Fibroblast of skin of right quadriceps (primary cell): ENCODE measurements at places on chromosomes 2 and 18.

DNA sequence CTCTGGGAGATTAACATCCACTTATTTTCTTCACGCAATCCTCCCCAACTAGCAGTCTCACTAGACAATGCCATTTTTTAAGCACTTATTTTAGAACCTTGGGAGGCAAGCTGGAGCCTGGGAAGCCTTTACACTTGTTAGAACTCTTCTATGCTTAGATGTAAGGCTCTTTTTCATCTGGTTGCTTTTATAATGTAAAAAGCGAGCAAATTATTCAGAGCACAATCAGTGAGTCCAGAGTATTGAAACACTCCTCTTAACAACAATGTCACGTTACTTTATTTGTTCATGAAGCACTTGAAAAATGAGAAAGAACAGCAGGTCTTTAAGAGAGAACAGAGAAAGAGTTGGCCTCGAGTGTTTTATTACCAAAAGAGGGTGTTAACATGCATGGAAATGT lies 84.1 kb upstream of the SLC8A1 start:
- no peak for DNase-seq

DNA sequence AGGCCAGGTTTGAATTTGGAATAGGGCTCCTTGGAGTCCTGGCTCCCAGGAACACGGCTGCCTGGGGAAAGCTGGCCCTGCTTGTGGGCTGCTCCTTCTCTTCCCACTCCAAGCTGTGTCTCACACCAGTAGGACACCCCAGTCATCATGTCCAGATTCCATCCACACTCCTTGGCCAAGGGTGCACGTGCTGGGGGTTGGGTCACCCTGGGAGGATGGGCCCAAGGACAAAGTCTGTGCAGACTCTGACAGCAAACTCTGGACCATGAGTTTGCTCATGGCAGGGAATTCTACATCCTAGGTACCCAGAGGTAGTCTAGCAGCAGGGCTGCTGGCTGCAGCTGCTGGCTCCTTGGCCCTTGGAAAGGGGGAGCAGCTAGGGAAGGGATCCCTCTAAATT lies 102.4 kb upstream of the EPAS1 start:
- DNase-seq, result no peak

DNA sequence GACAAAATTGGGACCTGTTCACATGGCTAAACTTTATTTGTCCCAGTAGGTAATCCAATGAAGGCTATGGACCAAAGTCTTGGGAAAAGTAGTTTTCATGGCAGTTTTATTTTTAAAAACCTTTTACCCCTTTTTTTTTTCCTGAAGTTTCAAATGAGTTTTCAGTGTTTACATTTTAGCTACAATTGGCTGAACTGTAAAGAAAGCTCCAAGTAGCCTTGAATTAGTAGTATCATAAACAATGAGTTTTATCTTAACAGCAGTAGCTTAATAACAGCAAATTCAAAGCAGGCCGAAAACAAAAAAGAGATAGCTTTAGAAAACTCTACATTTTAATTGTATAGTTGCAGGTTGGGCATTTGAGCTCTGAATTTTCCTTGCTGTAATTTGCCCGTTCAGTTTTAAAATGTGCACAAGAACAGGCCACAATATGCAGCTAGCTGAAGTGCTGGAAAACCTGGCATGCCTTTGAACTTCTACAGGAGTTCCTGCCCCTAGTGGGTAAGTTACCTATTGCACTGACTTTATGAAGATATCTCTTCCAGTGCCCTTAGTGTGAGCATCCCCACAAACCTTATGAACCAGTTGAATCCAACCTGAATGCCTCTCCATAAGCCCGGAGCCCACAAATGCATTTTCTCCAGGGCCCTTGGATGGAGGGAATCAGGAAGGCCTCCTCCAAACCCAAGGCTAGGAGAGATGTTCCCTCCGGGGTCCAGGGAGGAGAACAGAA lies 106.7 kb downstream of the XRCC5 start:
- peak; percentile 24 for DNase-seq

DNA sequence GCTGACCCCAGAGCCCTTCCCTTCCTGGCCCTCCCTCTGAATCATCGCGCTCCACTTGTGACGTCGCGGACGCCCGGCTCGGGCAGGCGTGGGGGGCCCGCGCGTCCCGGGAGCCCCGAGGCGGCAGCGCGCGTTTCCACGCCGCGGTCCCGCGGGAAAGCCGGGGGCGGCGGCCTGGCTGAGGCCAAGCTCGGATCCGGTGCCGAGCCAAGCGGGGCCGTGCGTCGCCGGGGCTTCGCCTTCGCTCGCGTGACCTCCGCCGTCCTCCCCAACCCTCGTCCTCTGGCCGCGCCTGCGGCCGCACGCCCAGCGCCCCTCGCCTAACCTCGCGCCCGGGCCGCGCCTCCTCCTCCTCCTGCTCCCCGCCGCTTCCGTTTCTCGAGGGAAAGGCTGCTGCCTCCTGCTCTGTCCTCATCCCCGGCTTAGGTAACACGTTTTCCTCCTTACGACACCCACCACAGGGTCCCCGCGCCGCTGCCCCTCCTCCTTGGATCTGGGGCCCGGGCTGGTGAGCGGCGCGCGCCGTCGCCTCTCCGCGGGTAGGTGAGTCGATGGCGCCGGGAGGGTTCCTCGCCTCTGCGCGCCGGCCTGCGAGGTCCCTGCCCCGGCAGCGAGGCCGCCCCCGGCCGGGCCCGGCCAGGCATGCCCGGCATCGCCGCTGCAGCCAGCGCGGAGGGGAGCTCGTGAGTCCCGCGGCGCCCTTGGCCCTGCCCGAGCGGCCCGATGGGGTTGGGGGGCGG lies at the start of gene INPP1:
Gene INPP1, plus strand, starts transcription at position 54 of the 740 bp plus-strand sequence. CDS start 16,514 bp downstream, outside the sequence.
- DNase-seq, result peak; percentile 49

- peak; percentile 78 for DNase-seq
Observed at GRCh38 chr2:61620244-61621159, 82.3 kb upstream of the XPO1 start.

DNA sequence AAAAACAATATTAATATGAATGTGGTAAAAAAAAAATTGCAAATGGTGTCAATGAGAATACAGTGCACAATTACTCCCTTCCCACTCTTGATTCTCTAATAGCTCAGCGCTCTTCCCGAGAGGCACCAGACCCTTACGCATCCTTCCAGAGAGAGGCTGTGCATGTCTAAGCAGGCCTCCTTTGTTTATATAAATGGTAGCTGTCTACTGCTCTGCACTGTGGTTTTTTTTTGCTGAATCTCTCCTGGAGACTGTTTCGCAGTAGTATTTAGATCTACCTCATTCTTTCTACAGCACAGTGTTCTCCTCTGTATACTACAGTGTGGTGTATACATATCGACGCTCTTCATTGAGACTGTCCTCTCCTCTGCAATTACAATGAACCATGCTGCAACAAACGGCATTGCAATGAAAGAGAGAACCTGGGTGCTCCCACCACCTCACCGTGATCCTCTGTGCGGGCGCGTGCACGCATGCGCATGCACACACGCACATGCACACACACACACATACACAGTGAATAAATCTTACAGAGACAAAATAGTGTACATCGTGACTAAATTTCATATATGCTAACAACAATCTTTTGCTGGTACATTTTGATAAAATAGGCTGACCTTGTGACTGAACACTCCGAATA lies 19.4 kb downstream of the SEPTIN10 start:
- no peak for DNase-seq

DNA sequence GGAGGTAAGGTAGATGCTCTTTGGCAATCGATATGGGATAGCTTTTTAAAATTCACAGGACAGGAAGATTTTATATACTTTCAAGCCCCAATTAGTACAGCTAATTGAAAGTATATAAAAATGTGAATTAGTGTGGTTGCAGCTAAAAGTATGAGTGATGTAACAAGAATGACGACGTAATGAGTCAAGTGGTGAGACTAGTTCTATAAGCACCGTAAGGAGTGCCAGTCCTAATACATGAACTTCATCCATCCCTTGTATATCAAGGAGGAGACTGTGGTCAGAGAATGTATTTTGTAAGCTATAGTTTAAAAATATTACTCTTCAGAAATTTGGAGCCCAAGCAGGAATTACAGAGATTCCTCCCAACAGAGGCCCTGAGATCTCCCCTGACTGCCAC lies 25.8 kb downstream of the DNAJC27 start:
- peak; percentile 39 for DNase-seq

- DNase-seq, result peak; percentile 69
Observed at GRCh38 chr2:218605432-218605831, 2.3 kb upstream of the PLCD4 start.

DNA sequence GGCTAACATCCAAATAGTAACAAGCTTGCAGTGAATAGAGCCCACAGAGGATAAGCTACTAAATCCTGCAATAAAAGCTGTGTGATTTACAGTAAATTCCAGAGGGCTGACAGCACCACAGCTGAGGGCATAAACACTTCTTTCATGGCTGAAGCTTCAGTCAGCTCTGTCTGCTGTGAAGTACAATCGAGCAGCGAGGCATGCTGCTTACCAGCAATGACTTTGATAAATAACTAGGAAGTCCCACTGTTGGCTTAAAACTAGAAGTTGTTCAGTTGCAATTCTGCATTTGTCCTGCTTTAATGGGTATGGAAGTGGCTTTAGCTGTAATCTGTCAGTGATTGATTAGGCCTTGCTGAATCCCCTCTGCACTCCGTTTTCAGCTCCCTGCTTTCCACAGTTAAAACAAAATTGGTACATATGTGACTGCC lies 65.2 kb upstream of the FIGN start:
- peak; percentile 88 for DNase-seq

- DNase-seq, result peak; percentile 84
Observed at GRCh38 chr2:75560768-75561565, at the start of gene EVA1A. Gene EVA1A, minus strand, starts transcription at chr2:75560939. Its CDS starts 42,799 bp downstream, at chr2:75518140.

- no peak for DNase-seq
Observed at GRCh38 chr18:48340560-48340959, 68.6 kb downstream of the ZBTB7C start.

DNA sequence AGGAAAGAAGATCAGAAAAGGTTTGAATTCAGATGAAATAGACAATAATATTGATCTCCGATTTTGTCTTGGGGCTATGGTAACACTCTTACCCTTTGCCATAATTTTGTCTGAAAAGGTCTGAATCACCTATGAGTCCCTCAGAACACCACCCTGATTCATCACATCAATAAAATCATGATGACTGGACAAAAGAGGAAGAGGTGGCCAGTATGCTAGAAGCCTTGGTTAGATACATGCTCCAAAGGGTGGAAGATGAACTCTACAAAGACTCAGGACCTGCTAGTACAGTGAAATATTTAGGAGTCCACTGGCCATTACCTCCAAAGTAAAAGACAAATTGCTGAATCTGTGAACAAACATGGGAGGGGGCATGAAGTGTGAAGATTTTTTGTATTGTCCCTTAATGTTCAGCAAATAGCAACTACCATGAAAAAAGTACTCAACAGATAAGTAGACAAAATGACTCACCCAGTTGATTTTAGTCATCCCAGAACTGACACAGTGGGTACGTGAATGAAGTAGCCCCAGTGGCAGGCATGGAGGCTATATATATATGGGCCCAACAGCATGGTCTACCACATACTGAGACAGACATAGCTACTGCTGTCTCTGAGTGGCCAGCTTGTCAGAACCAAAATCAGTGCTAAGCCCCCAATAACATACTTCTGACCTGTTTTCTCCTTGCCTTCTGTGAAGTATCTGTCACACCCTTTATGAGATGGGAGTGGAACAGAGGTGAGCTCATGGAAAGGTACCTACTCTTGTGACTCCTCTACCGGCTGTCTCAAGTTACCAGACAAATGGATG lies 36.5 kb upstream of the GLS start:
- DNase-seq, result peak; percentile 60

GRCh38 chr2:237961637-237962036 lies 5.2 kb upstream of the UBE2F start:
- no peak for DNase-seq

DNA sequence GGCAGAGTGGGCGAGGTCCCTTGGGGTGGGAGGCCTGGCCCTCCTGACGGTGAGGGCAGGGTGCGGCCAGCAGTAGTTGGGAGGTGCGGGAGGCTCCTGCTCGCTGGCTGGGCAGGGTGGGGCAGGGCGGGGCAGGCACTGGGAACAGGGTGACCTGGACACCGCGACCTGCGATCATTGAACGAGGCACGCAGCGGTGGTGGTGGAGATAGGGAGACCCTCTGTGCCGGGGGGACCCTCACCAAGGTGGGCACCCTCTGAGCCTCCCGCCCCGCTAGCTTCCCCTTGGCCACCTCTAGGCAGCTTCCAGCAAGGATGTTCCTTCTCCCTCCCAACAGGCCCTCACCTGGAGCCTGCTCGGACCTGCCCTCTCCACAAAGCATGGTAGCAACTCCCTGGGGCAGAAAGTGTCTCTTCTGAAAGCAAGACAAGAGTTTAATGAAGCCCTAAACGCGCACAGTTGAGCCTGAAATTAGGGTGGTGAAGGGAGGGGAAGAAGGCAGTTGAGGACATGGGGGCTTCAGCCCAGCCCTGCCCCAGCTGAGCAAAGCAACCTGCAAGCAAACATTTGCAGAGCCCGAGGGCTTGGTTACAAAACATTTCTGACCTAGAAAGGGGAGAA lies 15.4 kb upstream of the FOSL2 start:
- no peak for DNase-seq

DNA sequence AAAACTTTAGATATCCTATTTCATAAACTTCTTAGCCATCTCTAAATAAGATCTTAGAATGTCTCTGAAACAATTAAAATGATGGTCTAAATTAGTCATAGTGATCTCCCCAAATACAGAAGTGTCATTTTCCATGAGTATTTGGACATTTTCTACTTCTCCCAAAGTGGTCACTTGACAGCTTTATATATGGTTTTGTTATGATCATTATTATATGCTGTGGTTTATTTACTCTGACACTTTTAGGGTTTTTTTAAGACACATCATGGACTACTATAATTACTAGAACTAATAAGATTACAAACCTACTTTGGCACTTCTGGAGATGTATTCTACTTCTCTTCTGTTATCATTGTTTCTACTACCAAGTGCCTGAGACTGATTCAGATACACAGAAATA lies 47.1 kb downstream of the SLC25A12 start:
- no peak for DNase-seq

GRCh38 chr2:48479915-48480314 lies 50.0 kb upstream of the STON1 start:
- no peak for DNase-seq

- no peak for DNase-seq
Observed at GRCh38 chr2:73985308-73986084, 786 bp downstream of the TET3 start.
